H54 (cell line): ENCODE measurements at places on chromosomes 4 and X.

DNA sequence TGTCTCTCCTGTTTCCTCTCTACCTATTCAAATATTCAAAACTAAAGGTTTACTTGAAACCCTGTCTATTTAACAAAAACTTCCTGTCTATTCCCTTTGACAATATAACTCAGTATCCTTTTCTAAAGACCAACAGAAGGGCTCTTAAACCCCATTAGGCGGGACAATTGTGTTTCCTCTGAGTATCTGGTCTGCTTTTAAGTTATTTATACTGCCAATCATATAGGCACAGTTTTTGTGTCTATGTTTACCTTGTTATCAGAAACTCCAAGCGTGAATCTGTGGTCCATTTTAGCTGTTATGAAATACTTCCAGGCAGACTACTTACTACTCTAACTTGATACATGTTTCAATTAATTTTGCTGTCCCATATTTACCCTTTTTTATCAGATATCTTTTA lies 350.0 kb upstream of the CTSO start:
- no peak for DNase-seq

GRCh38 chrX:118644378-118644777 lies 83.0 kb upstream of the IL13RA1 start:
- DNase-seq: peak; percentile 2

DNA sequence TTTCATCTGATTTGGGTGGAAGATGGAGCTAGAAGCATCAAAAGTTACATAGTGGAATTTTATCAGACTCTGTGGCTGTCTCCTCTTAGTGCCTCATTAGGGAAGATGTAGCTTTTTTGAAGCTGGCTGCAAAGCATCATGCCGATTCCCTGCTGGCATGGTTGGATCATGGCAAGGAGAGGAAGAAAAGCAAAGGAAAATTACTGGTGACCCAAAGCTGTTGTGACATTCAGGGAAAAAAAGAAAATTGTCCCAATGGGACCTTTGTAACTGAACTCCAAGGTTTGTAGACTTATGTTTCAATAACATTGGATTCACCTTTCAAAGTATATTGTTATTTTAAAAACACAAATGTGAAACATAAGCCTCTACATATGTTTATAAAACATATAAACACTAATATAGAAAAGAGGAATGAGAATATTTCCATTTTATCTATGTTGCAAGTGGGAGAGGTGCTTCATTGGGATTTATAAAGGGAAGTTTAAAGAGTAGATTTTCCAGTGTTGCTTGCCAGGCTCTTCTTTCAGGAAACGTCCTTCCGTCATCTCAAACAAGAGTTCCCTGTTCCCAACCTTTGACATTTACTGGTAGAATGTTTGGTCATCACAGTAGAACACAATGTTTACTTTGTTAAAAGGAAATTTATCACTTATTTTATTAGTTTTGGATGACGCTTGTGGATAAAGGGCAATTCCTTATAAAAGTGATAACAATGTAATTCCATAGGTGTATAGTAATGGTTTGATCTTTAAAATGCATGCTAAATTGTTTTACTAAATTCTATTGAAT lies 190.1 kb upstream of the GPRIN3 start:
- no peak for DNase-seq

- DNase-seq: no peak
Measured at GRCh38 chrX:41409006-41409405, 38.1 kb upstream of the NYX start.

DNA sequence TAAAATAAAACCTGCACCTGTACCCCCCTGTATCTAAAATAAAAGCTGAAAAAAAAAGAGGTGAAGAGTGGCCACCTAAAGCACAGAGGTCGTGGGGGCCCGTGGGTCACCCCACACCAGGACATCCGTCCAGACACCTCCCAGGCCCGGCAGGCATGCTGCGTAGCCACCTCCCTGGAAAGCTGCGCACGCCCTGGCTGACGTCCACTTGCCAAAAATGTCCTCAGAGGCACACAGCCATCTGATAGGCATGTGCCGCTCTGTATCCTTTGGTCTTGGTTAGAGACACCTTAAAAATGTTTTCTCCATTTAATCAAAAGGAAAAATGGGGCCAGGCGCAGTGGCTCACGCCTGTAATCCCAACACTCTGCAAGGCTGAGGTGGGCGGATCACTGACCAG lies 17.7 kb downstream of the FAM53A start:
- DNase-seq: no peak

GRCh38 chr4:73721909-73722308 lies 18.5 kb upstream of the CXCL8 start:
- DNase-seq: no peak

DNA sequence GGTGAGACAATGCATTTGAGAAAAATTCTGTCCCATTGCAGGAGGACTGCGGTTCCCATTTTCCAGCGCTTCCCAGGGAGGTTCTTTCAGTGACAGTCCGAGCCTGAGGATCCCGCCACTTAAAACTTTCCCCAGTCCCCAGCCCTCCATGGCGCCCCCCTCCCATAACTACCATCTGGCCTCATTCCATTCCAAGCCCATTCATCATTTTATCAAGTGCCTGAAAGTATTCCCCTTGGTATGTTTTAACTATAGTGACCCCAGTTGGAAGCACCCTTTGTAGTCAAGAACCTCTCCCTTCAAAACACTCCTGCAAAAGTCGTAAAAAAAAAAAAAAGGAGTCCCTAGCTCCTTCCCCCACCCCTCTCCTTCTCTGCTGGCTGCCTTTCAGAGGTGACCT lies 1.2 kb downstream of the RASL11B start:
- DNase-seq: no peak

GRCh38 chr4:114180481-114180880 lies 201.0 kb upstream of the ARSJ start:
- no peak for DNase-seq

GRCh38 chr4:184101711-184102110 lies 116.0 kb downstream of the ENPP6 start:
- DNase-seq: no peak

DNA sequence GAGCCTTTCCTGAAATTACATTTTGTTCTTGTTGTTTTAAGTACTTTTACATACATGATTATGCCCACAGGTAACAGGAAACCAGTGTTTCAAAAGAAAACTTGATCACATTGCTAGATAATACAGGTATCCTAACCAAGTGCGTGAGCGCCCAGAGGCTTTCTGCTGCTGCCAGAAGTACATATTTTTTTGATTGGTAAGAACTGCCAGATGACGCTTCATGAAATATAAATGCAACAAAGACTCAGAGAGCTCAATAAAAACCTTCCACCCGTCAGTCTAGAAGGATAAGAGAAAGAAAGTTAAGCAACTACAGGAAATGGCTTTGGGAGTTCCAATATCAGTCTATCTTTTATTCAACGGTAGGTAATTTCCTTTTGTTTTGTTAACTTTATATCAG lies at the start of gene EPGN:
EPGN (plus strand) TSS at position 256 of the 400 bp plus-strand sequence; CDS start at position 320, 64 bp downstream.
- DNase-seq: no peak

GRCh38 chr4:110636680-110637407 lies 14.0 kb upstream of the PITX2 start:
- peak; percentile 79 for DNase-seq

DNA sequence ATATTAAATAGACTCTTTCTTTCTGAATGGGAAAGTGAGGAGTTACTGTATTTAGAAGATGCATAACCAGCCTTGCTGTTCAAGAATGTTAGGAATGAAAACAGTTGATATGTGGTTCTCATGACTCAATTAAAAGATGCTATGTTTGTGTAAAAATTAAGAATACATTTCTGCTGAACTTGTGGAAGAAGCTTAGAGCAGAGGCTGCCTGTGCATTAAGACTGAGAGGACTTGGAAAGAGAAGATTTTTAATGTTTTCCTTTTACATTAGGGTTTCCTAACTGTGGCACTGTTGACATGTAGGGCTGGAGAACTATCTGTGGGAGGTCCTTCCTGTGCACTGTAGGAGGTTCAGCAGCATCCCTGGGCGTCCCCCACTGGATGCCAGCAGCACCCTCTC lies 137.7 kb downstream of the GPR143 start:
- DNase-seq: no peak

GRCh38 chrX:131845201-131845600 lies 177.9 kb upstream of the STK26 start:
- no peak for DNase-seq

- DNase-seq: no peak
Measured at GRCh38 chr4:23889814-23890341, at the start of gene PPARGC1A. Gene PPARGC1A (minus strand): TSS chr4:23890047. CDS start chr4:23889957, 90 bp downstream.

GRCh38 chr4:32768664-32769389 lies 2048.7 kb downstream of the PCDH7 start:
- no peak for DNase-seq

DNA sequence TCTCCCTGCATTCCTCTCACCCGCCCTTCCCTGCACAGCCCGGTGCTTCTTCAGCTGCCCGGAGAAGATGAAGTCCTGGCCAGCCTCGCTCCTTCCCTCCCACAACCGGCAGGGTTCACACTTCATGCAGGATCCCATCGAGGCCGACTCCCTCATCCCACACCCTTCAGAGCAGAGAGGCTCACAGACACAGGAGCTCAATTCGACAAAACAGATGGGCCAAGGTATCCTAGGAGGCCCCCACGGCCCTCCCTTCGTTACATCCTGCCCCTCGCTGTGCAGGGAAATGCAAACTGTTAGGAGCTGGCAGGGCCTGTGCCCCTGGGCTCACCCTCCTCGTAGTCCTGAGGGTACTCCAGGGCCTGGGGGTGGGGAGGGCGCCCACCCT lies 238.1 kb downstream of the DHRSX start:
- DNase-seq: no peak

DNA sequence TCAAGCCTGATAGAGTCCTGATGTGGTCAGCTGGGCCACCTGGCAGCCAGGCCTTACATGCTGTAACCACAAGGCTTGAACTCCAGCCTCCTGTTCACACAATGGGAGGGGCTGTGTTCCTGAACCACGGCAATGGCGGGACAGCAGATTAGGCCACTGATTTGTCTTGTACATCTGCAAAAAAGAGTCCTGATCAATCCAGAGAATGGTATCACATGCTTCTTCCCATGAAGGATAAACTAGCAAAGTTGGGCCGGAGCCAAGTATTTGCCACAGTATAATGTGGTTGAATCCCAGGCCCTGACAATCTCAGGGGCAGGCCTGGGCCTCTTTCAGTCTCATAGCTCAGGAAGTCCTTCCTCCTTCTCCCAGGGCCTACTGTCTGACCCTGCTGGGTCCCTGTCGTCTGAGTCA lies 2182.5 kb upstream of the AGA start:
- peak; percentile 6 for DNase-seq

DNA sequence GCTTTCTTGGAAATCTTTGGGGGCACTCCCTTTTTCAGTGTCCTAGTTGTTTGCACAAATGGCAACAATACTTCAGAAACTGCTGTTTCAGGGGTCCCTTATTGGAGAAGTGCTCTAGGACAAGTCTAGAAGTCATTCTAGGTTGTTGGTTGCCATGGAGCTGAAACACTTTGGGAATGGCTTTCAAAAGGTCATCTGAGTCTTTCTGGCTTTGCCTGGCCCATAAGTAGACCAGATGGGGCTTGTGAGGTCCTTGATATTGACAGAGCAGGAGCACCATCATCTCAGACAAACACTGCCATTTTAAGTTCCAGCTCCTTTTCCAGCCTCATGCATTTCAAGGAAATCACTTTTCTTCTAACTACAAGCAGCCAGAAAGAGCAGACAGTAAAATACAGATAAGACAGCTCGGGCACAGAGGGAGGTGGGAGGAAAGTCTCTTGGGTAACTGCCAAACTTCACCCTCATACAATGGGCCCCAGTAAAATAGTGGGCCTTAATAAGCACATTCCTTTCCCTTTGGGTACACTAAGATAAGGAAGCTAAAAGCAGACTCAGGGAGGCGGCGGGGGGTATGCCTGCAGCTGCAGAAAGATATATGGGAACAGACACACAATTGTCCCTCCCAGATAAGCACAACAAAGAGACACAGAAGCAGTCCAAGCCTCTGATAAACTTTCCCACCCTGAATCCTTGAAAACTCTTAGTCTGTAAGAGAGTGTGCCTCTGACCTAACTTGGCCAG lies 8.5 kb upstream of the NXF3 start:
- DNase-seq: no peak

DNA sequence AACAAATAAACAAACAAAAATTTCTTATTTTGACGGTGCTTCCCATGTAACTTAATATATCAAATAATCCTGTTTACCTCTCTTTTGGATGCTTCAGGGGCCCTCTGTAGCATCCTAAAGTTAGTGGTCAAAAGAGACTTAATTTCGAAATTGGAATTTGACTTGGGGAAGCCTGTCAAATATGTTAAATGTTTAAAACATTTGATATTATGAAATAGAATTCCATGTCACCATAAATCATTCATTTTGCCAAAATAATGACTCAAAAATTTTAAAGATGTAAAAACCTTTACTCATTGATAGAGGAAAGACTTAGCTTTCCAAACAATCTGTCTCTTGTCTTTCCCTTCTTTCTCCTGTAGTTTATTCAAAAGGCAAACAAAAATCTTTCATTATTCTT lies 20.6 kb upstream of the TEX13A start:
- DNase-seq: no peak

DNA sequence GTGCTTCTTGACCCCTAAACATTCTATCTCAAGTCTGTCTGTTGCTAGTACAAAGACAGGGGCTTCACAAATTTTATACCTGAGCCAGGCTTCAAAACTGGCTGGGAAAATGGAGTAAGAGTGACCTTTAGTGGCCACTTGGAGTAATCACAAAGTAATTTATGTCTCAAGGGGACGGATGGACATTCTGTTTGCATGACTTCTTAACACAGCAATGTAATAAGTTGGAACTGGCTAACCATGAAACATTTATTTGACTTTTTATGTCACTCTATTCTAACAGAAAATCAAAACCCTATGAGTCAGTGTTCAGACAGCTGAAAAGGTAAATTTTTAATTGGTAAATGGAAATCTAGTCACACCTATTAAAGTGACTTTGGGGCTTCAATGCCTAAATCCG lies 600.6 kb downstream of the ANKRD50 start:
- no peak for DNase-seq

GRCh38 chr4:142579443-142579842 lies 266.7 kb downstream of the INPP4B start:
- DNase-seq: no peak

GRCh38 chr4:95610061-95610569 lies 61.3 kb upstream of the UNC5C start:
- no peak for DNase-seq

GRCh38 chr4:158741326-158742021 lies 18.3 kb upstream of the PPID start:
- DNase-seq: no peak

DNA sequence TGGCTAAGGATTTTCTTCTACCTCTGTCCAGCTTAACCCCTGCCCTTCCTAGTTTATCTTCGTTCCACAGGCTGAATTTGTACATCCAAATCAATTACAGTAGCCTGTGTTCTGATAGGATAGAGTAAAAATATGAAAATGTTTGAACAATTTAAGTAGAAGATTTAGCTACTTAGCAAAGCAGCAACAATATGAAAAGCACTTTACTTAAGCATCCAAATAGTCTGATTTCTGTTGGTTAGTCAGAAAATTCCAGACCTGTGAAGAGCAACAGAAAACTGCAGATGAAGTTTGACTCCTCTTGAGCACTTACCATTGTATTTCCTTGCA lies 2.0 kb downstream of the ARSJ start:
- DNase-seq: no peak
